CMK (cell line): ENCODE measurements at places on chromosomes 12 and 14.

DNA sequence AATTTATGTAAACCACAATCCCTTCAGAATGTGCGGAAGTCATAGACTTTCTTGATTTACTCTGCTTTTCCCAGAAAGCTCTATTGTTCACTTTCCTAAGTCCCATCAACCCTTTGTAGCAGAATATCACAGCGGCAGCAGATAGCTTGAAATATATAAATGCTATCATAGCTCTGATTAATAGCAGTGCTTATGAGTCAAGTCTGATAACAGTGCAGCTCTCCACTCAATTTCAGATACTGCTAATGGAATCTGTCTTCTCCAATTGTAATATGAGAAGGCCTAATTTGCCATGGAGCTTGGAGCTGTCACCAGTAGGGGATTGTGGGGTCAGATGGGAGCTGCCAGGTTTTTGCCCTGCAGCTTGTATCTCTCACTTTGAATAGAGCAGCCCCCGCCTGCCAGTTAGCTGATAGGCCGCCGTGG is 10.9 kb downstream of the TMEM260 start:
- DNase-seq: no peak

DNA sequence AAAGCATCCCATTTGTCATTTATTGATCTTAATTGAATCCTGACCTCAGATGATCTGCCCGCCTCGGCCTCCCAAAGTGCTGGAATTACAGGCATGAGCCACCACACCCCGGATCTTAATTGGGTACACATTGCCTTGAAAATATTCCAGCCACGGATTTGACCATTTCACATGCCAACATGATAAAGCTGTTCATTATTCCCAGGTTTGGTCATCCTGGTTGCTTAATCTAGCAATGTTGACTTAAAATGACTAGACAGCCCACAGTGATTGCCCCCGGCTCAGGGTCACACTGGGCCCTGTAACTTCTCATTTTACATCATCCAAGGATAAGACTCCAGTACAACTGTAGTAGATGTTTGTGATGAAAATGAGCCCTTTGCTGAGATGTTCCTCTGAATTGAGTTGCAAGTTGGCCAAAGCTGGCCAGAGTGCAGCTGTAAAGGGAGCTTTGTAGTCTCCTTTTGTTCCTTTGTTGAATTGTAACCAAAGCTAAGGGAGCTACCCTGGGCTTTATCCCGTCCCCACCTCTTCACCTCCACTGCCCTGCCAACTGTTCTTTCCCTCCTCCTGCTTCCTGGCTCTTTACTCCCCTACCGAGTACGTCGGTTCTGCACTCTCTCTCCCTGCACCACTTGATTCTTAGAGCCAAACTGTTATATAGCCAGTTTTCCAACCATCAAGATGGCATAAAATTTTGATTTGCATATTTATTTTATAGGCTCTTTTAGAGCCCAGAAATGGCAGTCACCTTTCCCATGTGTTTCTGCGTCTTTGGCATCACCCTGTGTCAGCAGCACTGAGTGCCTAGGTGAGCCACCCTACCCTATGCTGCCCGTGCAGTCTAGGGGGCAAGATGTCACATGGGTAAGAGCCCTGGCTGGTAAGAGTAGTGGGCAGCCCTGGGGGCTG is 141.3 kb upstream of the HIF1A start:
- DNase-seq: no peak

GRCh38 chr14:57254884-57255283 is 13.8 kb downstream of the EXOC5 start:
- DNase-seq: no peak

DNA sequence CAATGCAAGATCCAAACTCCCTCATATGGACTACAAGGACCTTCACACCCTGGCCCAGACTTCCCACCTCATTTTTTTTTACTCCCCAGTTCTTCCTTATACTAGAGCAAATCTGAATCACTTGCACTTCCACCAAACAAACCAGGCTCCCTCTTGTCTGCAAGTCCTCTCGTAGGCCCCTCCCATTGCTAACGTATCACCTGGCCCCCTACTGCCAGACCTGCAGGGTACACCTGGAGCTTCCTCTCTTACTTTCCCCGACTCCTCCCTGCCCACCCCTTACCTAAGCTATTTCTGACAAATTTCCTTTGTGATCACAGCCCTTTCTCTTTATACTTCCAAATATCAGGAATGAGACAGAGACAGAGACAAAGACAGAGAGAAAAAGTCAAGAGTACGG is 463.9 kb downstream of the GALC start:
- DNase-seq: no peak

DNA sequence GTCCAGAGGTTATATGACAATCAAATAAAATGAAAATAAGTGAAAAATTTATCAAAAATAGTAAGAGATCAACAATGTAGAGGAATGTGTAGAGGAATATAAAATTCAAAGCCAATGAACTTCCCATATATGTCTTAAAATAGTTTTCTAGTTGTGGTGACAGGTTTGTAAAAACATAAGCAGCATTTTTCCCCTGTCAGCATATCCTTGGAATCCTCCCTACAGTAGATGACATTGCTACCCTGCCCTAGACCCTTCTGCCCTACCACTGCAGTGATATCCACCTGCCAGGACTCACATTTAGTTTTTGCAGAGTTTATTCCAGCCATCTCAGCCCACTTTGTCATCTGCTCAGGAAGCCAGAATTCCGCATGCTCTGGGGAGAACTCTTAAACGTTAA is 842.0 kb downstream of the RPS29 start:
- no peak for DNase-seq

DNA sequence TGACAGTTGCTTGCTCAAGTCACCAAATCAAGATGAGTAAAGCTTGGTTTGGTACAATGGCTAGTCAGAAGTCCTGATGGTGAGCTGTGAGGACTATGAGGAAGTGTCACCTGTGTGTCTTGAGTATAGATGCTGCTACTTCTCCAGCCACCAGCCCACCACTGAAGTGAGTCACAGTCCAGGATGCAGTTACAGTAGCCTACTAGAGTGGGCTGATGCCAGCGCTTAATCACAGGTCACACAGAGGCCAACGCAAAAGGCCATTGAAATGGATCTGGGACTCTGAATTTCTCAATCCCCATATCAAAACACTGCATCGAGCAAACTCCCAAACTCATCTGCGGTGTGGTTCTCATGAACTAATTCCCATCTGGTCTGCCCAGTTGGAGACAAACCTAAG is 223.1 kb downstream of the ANO6 start:
- DNase-seq: no peak

GRCh38 chr14:54003064-54003463 is 46.4 kb upstream of the BMP4 start:
- no peak for DNase-seq

DNA sequence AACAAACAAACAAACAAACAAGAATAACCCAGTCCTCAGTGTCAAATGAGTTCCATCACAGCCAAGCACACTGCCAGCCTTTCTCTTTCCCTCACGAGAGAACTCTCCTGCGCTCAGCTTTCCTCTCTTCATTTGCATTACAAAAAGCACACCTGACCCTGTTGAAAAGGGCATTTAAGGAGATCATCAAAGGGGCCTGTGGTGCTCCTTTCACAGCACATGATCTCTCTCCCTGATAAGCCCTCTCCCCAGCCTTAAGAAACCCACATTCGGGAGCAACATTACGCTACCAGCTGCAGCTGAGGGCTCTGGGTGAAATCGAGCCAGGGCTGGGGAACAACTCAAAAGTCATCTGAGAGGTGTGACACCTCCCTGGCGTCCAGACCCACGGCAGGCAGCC is 165.6 kb upstream of the TMCC3 start:
- no peak for DNase-seq

GRCh38 chr12:57224973-57225679 is 4.4 kb upstream of the SHMT2 start:
- DNase-seq: no peak

- DNase-seq: no peak
Measured at GRCh38 chr14:65892315-65892714, 479.8 kb downstream of the FUT8 start.

GRCh38 chr12:71410844-71411243 is 28.8 kb upstream of the LGR5 start:
- no peak for DNase-seq

GRCh38 chr14:100690672-100691071 is 36.0 kb upstream of the DLK1 start:
- DNase-seq: no peak

DNA sequence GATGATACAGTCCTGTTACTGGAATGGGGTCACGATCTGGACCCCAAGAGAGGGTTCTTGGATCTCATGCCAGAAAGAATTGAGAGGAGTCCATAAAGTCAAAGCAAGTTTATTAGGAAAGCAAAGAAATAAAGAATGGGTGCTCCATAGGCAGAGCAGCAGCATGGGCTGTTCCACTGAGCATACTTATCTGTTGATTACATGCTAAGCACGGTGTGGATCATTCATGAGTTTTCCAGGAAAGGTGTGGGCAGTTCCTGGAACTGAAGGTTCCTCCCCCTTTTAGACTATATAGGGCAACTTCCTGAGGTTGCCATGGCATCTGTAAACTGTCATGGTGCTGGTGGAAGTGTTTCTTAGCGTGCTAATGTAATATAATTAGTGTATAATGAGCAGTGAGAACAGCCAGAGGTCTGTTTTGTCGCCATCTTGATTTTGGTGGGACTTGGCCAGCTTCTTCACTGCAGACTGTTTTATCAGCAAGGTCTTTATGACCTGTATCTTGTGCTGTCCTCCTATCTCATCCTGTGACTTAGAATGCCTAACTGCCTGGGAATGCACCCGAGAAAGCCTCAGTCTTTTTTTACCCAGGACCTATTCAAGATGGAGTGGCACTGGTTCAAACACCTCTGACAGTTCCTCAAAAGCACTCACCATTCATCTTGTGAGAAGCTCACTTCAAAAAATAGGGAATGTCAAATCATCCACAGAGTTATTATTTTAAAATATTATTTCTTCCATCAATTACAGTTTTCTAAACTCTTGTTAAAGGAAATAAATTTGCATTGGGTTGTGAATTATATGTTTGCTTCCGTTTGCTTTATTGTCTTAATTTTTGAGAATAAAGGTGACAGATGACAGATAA is 1358.8 kb upstream of the TMEM132C start:
- peak; percentile 76 for DNase-seq

GRCh38 chr12:94095618-94096017 is 52.8 kb upstream of the PLXNC1 start:
- DNase-seq: no peak

GRCh38 chr12:91009319-91009950 is 4.7 kb upstream of the EPYC start:
- DNase-seq: no peak

- DNase-seq: no peak
Measured at GRCh38 chr12:109586385-109587296, 13.0 kb downstream of the MVK start.

- DNase-seq: no peak
Measured at GRCh38 chr12:39239490-39240486, 203.1 kb downstream of the KIF21A start.

DNA sequence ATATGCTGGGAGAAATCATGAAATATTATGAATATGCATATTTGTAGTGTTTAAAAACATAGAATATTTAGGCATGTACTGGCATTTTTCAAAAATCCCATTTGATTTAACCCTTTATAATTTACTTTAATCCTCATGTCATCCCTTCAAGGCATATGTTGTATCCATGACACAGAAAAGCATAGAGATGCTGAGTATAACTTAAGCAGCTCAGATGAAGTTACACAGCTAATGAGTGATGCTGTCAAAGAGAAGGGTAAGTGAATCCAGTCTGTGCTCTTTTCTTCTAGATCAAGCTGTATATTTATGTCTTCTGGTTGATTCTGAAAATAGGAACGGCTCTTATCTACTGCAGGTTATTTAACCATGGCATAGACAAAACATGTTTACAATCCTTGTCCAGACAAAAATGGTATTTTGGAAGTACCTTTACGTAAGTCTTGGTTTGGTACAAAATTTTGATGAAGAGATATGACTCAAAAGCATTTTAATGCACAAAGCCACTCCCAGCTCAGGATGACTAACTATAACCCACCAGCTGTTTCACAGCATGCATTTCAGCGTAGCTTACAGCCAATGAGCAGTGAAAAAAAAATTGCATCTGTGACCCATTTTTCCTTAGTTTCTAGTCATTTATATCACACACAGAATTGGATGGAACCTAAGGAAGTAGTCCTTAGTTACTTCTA is 201.7 kb downstream of the STXBP6 start:
- DNase-seq: no peak

GRCh38 chr12:22018860-22019259 is 27.2 kb upstream of the CMAS start:
- DNase-seq: no peak

GRCh38 chr12:46717868-46718267 is 107.9 kb downstream of the SLC38A4 start:
- no peak for DNase-seq
